ENCODE measurements at places on chromosomes 11 and 22. TPM values are rescaled to one million over a fixed set of nuclear protein-coding genes. Genes with fewer than 3 reads are reported as not detected.

Gene FAM180B
- total RNA-seq = not detected

Gene SLC17A6
- total RNA-seq = not detected

Gene PLAAT4
- total RNA-seq = 34.2 TPM

Gene SLC37A2
- 0.50 TPM for total RNA-seq

Gene SCGB1D2
- total RNA-seq = not detected

Gene GSTT2
- total RNA-seq = not detected

GRCh38 chr11:115036406-115037180 lies 358.3 kb downstream of the NXPE2 start:
- H3K4me1 ChIP-seq = no peaks in the 10 kb centered on the region
- no peak overlapping the region for H3K27ac ChIP-seq
- H3K36me3 ChIP-seq = no peaks in the 10 kb centered on the region

GRCh38 chr11:65219930-65220213 lies 38.1 kb downstream of the CAPN1 start:
- no peak overlapping the region for H3K27ac ChIP-seq
- H3K36me3 ChIP-seq = peaks cover 2% of the 10 kb centered on the region
- peaks cover 9% of the 10 kb centered on the region for H3K4me1 ChIP-seq
- H3K4me3 ChIP-seq = no peak overlapping the region
- peaks cover 8% of the 10 kb centered on the region for H3K27me3 ChIP-seq
- no peak for DNase-seq

DNA sequence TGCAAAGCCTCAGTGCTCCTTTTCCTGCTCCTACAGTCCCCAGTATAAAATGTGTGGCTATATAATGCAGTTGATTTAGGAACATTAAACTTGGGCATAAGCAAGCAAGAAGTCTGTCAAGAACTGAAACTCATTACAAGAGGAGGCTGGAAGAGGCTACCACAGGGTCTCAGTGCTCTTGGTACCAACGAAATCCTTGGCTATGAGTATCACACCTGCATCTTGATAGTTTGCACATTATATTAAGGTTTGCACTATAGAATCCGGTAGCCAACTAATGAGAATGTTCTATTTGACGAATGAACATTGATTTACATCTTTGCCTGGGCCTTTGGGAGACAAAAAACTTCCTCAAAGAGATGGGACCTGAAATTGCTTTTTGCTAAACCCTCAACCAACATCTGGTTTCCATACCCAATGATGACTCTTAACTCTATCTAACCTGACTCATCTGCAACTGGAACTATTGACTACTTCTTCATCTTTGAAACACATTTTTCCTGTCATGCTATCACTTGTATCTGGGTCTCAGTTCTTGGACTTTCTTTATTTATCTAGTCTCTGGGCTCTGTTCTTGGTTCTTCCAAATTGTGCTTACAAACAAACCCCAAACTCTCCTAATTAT lies 207.2 kb upstream of the CTSC start:
- DNase-seq = no peak
- H3K4me3 ChIP-seq = no peak overlapping the region
- no peak overlapping the region for H3K27ac ChIP-seq

GRCh38 chr11:23684701-23685100 lies 812.2 kb upstream of the LUZP2 start:
- H3K4me3 ChIP-seq = no peak overlapping the region
- H3K4me1 ChIP-seq = no peaks in the 10 kb centered on the region
- no peak for DNase-seq
- no peak overlapping the region for H3K27ac ChIP-seq
- H3K36me3 ChIP-seq = no peaks in the 10 kb centered on the region

GRCh38 chr11:99634581-99634980 lies 613.8 kb downstream of the CNTN5 start:
- no peak for DNase-seq
- H3K27me3 ChIP-seq = no peaks in the 10 kb centered on the region
- H3K27ac ChIP-seq = no peak overlapping the region
- H3K4me3 ChIP-seq = no peak overlapping the region
- no peaks in the 10 kb centered on the region for H3K36me3 ChIP-seq

DNA sequence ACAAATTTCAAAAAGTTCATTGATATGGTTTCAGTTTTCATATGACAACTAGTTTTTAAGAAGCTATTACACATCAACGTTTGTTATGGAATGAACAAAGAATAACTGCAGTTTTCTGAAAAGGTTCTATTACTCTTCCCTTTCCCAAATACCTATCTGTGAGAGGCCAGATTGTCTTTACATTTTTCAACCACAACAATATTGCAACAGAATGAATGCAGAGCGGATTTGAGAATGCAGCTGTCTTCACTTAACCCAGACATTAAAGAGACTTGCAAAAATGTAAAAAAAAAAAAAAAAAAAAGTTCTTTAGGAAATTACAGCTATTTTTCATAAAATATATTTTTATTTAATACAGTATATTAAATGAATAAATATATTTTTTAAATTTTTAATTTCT lies 250.8 kb downstream of the DDX10 start:
- no peak overlapping the region for H3K27ac ChIP-seq
- H3K4me3 ChIP-seq = no peak overlapping the region
- DNase-seq = no peak
- H3K27me3 ChIP-seq = no peaks in the 10 kb centered on the region
- H3K36me3 ChIP-seq = peaks cover 29% of the 10 kb centered on the region
- H3K4me1 ChIP-seq = peaks cover 4% of the 10 kb centered on the region

DNA sequence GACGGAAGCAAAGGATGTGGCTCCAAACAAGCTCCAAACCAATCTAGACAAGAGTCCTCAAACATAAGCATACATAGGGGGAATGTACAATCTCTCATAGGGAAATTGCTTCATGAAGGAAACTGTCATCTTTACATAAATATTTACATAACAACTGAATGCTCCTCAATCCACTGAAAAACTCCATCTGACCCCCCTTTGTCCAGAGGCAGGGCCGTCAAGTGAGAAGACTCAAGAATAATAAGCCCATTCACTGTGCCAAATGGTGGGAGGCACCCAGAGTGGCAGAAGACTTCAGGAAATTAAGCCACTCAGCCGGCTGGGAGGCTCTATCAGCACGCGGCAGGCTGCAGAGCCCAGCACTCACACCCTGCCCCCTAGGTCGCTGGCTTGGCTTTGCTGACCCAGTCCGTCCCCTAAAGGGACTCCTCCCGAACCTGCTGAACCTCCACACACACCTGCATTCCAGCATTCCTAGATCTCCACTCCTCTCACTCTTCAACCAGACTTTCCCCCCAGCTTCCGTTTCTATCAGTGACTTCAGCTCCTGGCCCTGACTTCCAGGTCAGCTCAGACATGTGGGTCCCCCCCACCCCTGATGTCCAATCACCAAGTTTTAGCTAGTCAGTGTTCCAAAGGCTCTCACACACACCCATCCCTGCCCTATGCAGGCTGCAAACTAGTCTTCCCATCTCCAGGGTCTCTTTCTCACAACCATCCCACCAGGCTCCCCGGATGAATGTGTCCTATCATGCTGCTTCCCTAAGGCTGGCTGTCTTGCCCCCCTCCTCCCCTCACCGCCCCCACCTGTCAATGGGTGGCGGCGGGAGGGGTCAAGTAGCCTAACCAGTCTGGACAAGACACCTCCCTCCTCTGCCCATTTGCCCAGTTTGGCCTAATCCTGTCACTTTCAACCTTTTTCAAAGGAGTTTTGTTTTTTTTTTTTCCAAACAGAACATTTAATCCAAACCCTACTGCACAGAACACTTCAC lies 11.3 kb downstream of the VPS37C start:
- DNase-seq = no peak
- H3K27ac ChIP-seq = no peak overlapping the region
- H3K27me3 ChIP-seq = no peaks in the 10 kb centered on the region
- H3K4me3 ChIP-seq = no peak overlapping the region
- H3K36me3 ChIP-seq = peaks cover 11% of the 10 kb centered on the region

DNA sequence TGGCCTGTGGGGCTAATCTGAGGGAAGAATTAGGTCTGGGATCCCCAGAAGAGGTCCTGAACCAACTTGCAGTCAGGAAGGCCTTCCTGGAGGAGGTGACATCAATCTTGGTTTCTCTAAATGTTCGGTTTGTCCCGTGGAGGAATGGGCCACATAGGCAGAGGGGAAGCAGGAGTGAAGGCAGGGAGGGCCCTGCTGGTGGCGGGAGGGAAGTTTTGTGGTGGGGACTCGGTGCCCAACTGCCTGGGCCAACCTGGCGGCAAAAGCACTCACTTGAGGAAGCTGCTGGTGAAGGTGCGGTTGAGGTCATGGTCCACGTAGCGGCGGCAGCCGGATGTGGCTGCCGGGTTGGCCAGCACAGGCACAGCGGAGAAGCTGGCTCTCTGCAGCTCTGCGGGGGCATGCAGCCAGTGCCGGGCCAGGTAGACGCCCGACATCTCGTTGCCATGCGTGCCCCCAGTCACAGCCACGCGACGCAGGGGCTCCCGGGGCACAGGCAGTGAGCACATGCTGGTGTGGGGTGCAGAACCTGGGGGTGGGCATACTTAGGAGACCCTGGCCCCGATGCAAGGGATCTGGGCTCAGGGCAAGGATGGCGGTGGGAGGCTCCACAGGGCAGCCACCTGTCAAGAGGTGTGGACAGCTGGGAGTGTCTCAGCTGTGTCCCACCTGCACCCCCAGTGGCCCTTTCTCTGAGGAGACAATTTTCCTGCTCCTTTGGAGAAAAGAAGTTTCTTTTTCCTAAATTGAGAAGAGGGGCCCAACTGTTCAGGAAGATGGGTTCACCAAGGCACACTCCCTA lies 3.8 kb downstream of the ACY3 start:
- H3K4me3 ChIP-seq = peak overlapping the region; percentile 15
- DNase-seq = peak; percentile 55
- no peaks in the 10 kb centered on the region for H3K27me3 ChIP-seq
- H3K4me1 ChIP-seq = peaks cover 39% of the 10 kb centered on the region
- no peaks in the 10 kb centered on the region for H3K36me3 ChIP-seq
- H3K27ac ChIP-seq = no peak overlapping the region

GRCh38 chr11:17921659-17922415 lies 91.0 kb downstream of the SERGEF start:
- no peak overlapping the region for H3K27ac ChIP-seq
- peaks cover 19% of the 10 kb centered on the region for H3K36me3 ChIP-seq
- DNase-seq = no peak
- H3K27me3 ChIP-seq = no peaks in the 10 kb centered on the region

DNA sequence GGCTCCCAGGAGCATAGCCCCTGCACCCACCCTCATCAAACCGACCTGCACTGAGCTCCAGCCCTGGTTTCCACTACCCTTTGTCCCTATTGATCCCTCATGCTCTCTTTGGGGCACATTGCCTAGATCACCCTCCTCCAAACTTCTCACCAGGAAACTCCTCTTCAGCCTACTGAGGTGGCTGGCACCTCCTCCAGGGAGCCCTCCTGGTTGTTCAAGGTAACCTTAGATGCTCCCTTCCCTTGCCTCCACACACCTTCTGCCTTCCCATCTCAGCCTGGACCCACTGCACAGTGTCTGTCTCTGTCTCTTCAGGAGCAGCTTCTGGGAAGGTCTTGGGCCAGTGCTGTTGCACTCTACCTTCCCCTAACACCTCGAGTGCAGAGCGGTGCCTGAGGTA lies 15.8 kb upstream of the WNT7B start:
- H3K27me3 ChIP-seq = peaks cover 9% of the 10 kb centered on the region
- H3K36me3 ChIP-seq = no peaks in the 10 kb centered on the region
- H3K4me3 ChIP-seq = no peak overlapping the region
- no peak overlapping the region for H3K27ac ChIP-seq

DNA sequence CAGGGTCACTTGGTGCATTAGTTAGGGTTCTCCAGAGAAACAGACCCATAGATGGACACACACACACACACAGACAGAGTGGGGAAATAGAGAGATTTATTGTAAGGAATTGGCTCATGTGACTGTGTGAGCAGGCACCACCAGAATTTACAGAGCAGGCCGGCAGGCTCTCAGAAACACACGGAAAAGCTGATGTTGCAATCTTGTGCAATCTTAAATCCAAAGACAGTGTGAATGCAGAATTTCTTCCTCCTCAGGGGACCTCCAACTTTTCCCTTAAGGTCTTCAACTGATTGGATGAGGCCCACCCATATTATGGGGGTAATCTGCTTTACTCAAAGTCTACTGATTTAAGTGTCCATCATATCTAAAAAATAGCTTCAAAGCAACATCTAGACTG lies 49.8 kb downstream of the APIP start:
- H3K4me3 ChIP-seq = no peak overlapping the region
- DNase-seq = no peak
- no peaks in the 10 kb centered on the region for H3K27me3 ChIP-seq

- DNase-seq = no peak
- no peaks in the 10 kb centered on the region for H3K36me3 ChIP-seq
- no peak overlapping the region for H3K4me3 ChIP-seq
- H3K27me3 ChIP-seq = peaks cover 11% of the 10 kb centered on the region
Measured at GRCh38 chr11:36098853-36099375, 155.1 kb downstream of the LDLRAD3 start.

GRCh38 chr22:41094041-41094593 lies 1.7 kb downstream of the EP300 start:
- H3K4me1 ChIP-seq = peaks cover 43% of the 10 kb centered on the region
- no peaks in the 10 kb centered on the region for H3K27me3 ChIP-seq
- peak overlapping the region; percentile 98 for H3K4me3 ChIP-seq
- peaks cover 30% of the 10 kb centered on the region for H3K36me3 ChIP-seq
- H3K27ac ChIP-seq = peak overlapping the region; percentile 94

DNA sequence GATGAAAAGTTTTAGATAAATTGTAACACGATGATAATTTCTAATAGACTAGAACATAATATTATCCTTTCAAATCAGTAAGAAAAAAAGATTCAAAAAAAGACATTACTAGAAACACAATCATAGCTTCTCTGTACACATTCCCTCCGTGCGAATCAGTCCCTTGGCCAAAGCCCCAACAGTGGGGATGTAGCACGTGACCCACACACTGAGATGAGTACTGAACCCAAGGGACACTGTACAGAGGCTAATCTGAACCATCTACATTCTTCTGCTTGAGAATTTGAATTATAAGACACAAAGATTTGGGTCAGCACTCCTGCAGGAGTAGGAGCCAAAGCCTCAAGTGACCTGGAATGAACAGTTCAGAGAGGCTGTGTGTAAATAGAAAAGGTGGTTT lies 353.7 kb downstream of the INSC start:
- H3K4me1 ChIP-seq = no peaks in the 10 kb centered on the region
- no peak overlapping the region for H3K27ac ChIP-seq
- H3K27me3 ChIP-seq = peaks cover 8% of the 10 kb centered on the region
- DNase-seq = no peak
- no peaks in the 10 kb centered on the region for H3K36me3 ChIP-seq

DNA sequence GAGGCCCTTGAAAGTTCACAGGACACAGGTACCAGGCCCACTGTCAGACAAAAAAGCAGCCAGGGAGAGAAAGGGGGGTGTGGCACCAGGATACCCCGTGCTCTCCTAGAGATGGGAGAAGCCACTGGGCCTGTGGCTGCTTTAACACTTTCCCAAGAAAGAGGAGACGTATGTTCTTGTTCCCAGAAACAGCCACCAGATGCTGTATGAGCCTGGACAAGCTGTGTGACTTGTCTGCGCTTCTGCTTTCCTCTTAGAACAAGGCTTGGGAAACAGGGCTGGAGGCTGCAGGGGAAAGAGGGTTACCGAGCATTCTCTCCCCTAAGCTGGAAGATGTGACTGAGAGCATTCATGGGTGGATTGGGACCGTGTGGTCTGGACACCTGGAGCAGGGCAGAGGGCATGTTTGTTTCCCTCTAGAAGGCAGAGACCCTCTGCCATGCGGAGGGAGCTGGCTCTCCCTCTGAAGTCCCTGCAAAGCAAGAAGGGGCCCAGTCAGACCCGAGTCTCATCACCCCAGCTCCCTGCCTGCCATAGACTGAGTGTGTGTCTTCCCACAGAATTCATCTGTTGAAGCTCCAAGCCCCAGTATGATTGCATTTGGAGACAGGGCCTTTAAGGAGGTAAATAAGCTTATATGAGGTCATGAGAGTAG lies 74.1 kb downstream of the TRIM29 start:
- no peak for DNase-seq
- no peak overlapping the region for H3K4me3 ChIP-seq
- H3K27ac ChIP-seq = no peak overlapping the region
- peaks cover 4% of the 10 kb centered on the region for H3K4me1 ChIP-seq

GRCh38 chr22:43633631-43634285 lies 178.3 kb downstream of the EFCAB6 start:
- DNase-seq = no peak
- no peak overlapping the region for H3K27ac ChIP-seq
- no peak overlapping the region for H3K4me3 ChIP-seq
- H3K27me3 ChIP-seq = no peaks in the 10 kb centered on the region
